ENCODE measurements at places on chromosomes 2 and 18.

DNA sequence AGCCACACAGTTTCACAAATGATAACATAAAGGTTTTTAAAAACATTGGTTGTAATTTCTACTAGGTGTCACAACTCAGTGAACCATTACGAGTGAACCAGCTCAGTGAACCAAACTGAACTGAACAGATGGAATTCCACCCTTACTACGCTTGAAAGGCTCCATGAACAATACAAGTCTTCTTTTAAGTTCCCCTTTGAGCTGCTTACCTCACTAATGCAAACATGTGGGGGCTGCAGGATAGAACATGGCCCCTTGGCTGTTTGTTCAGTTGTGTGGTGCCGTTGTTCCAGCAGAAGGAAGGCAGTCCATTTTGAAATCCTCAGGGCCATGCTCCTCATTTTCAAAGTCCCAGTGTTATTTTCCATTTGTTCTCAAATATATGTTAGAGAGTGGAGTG is 30.7 kb upstream of the KLHL14 start:
- no peak for DNase-seq

DNA sequence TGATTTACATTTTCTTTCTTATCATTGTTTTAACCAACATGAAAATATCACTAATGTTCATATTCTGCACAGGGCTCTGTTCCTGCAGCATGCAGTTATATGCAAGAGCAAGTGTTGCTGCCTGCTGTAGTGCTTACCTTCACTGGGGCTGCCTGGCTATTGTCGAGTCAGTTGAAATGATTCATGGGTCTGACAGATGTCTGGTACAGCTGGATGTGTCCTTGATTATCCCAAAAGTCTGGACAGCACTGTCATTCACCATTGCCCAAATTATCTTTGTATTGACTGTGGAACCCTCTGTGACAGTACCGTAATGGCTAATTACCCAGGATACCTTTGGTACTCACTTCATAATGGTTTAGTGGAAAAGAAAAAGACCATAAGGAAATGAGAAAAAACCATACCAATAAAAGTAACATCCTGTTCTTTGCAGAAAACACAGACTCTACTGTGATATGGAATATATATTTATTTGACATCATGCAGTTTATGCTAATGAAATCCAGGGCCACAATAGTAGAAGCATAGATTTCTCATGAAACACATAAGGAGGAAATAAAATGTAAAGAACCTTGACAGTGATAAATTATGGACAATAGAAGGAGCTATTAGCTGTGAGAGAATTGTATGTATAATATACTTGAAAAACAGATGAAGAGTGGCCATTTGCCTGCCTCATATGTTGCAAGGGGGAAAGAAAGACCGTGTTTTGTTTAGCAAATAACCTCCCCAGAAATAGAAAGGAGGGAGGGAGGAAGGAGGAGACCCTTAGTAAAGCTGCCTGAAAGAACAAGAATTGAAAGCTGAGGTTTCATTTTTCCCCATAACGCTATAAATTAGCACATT is 249.8 kb upstream of the ATP5MC3 start:
- no peak for DNase-seq

GRCh38 chr18:49639643-49640391 is 78.0 kb downstream of the LIPG start:
- DNase-seq = no peak

GRCh38 chr2:46666754-46667153 is 187.4 kb downstream of the TMEM247 start:
- DNase-seq = no peak

DNA sequence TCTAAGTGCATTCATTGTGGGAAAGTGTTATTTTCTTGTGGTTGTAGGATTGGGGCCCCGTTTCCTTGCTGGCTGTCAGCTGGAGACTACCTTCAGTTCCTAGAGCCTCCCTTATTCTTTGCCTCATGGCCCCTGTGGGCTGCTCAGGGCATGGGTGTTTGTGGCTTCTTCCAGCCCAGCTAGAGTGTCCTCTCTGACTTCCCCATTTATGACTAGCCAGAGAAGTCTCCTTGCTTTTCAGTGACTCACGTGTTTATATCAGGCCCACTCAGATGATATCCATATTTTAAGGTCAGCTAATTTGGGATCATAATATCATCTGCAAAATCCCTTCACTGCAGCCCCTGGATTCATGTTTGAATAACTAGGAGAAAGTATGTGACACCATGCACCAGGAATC is 62.8 kb downstream of the DTNA start:
- DNase-seq = no peak

DNA sequence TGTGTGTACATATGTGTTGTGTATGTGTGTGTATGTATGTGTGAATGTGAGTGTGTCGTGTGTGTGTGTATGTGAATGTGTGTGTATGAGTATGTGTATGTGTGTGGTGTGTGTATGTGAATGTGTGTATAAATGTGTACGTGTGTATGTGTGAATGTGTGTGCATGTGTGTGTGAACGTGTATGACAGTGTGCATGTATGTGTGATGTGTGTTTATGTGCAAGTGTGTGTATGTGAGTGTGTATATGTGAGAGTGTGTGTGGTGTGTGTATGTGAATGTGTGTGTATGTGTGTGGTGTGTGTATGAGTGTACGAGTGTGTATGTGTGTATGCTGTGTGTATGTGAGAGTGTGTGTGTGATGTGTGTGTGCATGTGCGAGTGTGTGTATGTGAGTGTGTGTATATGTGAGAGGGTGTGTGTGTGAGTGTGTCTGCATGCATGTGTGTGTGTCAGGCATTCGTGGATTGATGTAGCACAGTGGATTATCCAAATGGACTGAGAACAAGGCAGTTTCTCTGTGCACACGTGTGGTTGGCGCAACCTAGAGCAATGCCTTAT is 127.2 kb downstream of the SH3BP4 start:
- no peak for DNase-seq

- no peak for DNase-seq
Measured at GRCh38 chr18:48316177-48316576, 93.0 kb downstream of the ZBTB7C start.

- DNase-seq = no peak
Measured at GRCh38 chr2:28219138-28219537, 173.5 kb upstream of the FOSL2 start.

Measured in H1 (cell line).